A673 (cell line): ENCODE measurements at places on chromosomes 13 and 19. TPM values are rescaled to one million over a fixed set of nuclear protein-coding genes. Genes with fewer than 3 reads are reported as not detected.
A peak's percentile ranks its signal among the peaks of the same experiment; 100 is the strongest.

Gene SYCN
- total RNA-seq = not detected in 2 replicates

Gene KLHL1
- not detected in 2 replicates for total RNA-seq

Gene KLF2
- total RNA-seq = 1.9 and 2.1 TPM in 2 replicates

Gene ADM5
- total RNA-seq = 4.3 TPM in 2 replicates

Gene CYP2A7
- not detected in 2 replicates for total RNA-seq

Gene TEX26
- total RNA-seq = not detected in 2 replicates

Gene LHB
- total RNA-seq = not detected in 2 replicates

Gene IFNL1
- not detected in 2 replicates for total RNA-seq

Gene HCST
- 4.2 and 4.5 TPM in 2 replicates for total RNA-seq

DNA sequence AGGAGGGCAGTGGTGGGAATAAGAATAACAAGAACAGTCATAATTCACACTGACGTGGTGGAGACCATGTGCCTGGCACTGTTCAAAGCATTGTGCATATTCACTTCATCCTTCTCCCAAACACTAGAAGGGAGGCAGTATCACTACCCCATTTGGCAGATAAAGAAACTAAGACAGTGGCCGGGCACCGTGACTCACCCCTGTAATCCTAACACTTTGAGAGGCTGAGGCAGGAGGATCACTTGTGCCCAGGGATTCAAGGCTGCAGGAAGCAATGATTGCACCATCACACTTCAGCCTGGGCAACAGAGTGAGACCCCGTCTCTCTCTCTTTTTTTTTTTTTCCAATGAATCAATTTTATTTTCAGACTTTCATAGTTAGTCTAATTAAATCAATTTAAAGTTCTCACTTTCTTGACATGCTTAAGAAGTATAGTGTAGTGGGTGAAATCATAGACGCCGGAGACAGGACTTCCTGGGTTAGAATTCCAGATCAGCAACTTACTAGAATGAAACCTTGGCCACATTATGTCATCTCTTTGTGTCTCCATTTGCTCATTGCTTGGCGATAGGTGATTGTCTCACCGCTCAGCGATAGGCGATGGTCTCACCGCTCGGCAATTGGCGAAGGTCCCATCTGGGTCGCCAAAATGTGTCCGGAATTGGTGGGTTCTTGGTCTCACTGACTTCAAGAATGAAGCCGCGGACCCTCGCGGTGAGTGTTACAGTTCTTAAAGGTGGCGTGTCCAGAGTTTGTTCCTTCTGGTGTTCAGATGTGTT, 5.3 kb upstream of the ATG4D start:
- no peak for DNase-seq

DNA sequence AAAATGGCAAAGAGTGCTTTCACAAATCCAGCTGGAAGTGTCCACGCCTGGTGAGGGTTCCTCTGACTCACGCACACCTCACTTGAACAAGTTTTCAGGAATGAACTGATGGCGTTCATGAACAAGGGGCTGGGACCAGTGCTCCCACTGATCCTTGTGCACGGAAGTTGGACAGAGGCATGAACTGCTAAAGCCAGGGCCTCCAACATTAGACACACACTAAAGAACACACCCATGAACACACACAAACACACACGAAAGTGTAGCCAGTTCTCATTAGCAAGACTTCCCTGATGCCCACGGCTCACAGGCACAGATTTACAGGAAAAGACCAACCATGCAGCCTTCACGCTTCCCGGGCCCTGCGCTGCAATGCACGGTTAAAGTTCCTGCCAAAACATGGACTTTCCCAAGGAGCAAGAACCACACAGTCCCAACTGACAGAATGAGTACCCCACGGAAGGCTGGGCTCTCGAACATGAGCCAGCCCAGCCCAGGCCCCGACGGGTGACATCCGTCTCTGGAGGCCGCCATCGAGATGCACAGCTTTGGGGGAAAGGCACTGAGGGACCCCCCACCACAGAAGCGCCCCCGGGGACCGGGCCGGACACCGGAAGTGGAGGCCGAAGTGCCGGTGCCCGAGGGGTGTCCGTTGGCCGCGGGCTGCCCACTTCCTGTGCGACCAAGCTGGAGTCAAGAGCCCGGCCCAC, 808 bp downstream of the DNMT1 start:
- peak; percentile 44 for DNase-seq

DNA sequence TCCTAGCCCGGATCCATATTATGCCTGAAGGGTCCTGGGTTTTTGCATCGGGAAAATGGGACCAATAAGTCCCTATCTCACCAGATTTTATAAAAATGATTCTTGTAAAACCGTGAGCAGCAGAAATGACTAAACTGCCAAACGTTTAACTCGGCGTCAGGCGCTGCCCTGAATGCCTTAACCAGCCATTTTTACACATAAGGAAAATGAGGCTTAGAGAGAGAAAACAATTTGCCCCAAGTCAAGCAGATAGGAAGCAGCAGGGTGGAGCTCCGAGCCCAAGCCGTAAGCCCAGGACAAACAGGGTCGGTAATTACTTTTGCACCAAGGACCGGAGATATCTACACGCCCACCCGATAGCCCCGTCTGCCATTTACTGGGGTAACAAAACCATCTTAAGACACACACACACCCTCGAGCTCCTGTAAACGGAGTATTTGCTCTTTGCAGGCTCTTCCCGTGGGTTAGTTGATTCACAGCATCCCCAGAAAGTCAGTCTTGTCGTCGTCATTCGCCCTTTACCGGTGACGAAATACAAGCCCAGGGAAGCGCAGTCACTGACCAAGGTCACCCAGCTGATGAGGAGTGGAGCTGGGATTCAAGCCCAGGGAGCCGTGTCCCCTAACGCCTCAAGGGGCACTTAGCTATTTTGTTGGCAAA, 16.0 kb upstream of the MRI1 start:
- DNase-seq = no peak

DNA sequence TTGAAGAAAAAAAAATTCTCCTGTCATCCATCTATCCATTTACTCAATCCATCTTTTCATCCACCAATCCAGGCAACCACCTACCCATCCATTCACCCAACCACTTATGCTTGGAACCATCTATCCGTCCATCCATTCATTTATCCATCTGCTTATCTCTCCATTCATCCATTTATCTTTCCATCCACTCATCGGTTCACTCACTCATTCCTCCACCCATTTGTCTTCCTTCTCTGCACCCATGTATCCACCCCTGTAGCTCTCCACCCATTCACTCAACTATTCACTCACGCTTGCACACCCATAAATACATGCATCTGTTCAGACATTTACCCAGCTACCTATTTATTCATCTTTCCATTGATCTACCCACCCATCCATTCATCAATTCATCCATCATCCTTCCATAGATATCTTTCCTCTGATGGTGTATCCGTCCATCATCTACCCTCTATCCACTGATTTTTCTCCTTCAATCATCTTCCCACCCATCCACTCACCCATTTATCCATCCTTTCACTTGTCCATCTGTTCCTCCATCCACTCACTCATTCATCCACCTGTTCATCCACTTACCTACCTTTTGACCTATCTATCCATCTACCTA, 9.5 kb downstream of the NPHS1 start:
- no peak for DNase-seq

DNA sequence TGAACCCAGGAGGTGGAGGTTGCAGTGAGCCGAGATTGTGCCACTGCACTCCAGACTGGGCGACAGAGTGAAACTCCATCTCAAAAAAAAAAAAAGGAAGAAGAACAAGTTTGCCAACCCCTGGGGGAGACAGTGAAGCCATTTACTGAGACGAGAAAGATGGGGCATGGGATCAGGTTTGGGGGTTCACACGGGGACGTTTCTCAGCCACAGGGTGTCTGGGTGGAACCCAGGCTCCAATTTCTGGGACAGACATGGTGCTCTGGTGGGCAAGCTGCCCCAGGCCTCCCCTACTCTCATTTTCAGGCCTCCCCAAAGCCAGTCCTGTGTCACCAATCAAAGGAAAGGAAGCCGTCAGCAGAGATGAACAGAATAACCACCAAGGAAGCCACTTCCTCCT, 13.4 kb downstream of the HSH2D start:
- no peak for DNase-seq

DNA sequence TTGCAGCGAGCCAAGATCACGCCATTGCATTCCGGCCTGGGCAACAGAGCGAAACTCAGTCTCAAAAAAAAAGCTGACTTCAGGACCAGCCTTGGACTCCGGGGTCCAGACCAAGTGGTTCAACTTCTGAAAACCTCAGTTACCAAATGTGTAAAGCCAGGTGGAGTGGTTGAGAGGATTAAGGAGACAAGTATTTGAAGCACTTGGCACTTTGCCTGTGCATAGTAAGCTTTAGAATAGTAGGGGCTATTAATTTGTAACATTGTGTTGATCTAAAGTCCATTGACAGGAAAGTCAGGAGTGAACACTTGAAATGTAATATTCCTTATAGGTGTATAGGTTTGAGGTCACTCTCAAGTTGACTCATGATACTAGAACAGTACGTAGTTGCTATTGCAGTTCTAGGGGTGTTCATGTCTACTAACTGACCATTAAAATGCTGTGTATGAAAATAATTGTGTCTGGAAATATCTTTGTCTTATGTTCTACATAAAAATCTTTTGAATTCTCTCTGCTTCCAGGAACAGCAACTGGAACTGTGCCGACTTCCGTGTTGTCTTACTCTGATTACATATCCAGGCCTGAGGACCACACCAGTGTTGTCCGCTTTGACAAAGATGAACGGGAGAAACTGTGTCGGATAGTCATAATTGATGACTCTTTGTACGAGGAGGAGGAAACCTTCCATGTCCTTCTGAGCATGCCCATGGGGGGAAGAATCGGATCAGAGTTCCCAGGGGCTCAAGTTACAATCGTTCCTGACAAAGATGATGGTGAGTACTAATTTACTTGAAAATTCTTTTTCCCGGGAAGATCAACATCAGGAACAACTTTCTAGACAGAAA, 97.4 kb downstream of the FREM2 start:
- no peak for DNase-seq

GRCh38 chr13:47287291-47287751, 390.5 kb upstream of the HTR2A start:
- DNase-seq = no peak

GRCh38 chr19:38144667-38145066, 79.4 kb downstream of the DPF1 start:
- no peak for DNase-seq

DNA sequence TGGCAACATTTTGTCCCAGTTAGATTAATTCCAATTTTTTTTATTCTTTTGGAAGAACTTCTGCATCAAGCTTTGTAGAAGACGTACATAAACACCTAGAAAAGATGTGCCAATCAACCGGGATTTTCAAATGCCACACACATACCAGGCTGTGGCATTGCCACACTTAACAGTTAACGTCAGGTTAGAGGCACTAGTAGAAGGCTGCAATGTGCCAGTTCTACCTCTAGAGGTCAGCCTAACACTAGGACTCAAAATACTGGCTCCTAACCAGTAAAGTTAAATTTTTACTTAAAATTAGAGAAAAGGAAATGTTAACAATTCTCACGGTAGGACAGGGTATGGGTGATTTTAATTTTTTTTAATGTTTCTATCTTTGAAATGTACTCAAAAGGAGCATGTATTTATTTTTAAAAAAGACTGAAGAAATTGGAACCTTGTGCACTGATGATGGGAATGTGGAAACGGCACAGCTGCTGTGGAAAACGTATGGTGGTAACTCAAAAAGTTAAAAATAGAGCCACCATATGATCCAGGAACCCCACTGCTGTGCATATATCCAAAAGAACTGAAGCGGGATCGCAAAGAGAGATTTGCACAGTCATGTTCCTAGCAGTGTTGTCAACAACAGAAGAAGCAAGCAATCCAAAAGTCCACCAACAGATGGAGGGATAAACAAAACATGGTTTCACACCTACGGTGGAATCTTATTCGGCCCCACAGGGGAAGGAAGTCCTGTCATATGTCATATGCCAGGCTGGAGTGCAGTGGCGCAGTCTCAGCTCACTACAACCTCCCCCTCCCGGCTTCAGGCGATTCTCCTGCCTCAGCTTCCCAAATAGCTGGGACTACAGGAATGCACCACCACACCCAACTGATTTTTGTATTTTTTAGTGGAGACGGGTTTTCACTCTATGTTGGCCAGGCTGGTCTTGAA, 30.3 kb downstream of the CRYL1 start:
- DNase-seq = peak; percentile 75

DNA sequence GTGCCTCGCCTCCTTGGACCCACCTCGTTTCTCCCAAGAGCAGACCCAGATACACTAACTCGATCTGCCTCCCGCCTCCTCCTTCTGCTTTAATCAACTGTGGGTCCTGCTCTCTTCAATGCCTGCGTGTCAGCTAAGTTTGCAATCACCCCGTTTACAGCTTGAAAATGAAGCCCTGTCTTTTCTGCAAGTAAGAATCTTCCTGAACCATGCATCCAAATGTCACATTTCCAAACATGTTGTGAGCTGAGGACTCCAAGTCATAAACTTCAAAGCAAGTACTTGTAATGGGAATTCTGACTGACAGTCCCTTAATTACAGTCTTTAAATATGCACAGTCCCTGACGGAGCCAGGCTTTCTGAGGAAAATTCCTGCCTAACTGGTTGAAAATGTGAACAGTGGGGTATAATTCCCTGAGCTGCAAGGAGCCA, 154.9 kb upstream of the UQCRFS1 start:
- no peak for DNase-seq

DNA sequence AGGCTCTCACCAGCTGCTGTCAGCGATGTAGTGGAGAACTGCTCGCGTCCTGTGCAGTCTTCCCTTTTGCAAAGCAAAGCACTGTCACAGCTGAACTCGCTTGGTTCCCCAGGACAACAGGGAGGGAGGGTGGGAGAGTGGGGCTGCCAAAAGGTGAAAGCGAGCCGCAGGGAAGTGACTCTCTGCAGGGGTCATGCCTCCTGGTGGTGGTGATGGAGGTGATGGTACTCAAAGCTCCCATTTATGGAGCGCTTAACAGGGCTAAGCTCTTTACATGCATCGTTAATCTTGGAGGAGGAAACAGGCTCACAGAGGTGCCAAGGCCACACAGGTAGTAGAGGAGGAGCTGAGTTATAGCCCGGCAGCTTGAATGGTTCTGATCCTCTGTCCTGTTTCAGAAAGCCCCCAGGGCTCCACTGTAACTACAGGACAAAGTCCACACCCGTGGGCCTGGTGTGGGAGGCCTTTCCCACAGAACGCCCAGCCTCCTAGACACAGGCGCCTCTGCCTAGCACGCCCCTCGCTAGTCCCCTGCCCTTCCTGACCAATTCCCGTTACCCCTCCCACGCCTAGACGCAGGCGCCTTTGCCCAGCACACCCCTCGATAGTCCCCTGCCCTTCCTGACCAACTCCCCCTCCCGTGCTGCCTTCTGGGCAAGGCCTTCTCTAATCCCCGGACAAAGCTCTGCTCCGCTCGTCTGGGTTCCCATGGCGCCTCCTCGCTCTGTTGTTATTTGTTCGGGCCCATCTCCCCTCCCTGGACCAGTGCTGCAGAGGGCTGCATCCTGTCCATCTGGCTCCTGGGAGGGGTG, 10.7 kb downstream of the PPP1R37 start:
- peak; percentile 45 for DNase-seq

- DNase-seq = no peak
These were observed 56.1 kb upstream of the STK24 start for GRCh38 chr13:98632961-98633360.
